ENCODE measurements at places on chromosomes 7 and 10.

GRCh38 chr7:81926-82756, 110.2 kb upstream of the FAM20C start:
- no peak for DNase-seq

DNA sequence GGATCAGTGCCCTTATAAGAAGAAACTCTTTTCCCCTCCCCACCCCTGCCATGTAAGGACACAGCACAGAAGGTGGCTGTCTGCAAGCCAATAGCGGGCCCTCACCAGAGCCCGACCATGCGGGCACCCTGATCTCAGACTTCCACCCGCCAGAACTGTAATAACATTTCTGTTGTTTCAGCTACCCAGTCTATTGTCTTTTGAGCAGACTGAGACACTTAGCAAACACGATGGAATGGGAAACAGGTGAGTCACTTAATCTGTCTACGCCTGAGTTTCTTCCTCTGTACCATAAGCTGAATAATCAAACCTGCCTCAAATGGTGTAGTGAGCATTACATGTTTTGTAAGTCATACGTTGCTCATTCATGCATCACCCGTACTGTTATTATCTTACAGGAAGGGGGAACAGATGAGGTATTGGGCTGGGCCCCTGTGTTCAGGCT, 58.2 kb downstream of the STRA8 start:
- DNase-seq = no peak

- DNase-seq = no peak
Observed at GRCh38 chr7:74175340-74175739, 1.2 kb downstream of the EIF4H start.

DNA sequence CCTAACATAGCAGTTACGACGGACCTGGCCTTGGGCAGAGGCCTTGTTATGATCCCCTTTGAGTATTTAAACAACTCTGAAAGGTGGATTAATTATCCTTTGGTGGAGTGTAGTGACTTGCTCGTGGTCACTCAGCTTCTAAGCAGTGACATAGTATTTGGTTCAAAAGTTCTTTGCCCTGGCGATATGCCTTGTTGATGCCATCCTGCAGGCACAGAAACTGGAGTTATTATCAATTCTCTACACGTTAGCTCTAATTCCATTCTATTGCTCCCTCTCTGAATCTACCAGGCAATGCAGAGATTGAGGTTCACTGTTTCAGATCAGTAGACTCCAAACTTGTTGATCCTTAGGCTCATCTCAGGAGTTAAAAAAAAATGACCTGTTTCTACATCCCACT, 32.5 kb upstream of the ELMO1 start:
- no peak for DNase-seq

DNA sequence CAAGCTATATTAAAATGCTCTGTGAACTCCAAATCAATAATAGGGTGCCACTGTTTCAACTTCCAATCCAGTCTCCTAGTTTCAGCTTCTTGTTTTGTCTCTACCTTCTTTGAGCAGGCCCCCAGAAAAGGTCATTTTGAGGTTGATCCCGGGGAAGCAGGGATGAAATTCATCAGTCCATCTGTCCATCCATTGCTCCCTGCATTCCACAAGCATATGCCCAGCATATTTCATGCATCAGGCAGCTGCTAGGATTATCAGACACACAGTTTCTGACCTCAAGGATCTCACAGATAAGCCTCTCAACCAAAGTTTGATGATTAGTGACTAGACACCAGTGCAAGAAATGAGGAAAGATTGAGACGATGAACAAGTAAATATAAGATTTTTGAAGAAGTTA, 186.6 kb upstream of the PDE1C start:
- no peak for DNase-seq

DNA sequence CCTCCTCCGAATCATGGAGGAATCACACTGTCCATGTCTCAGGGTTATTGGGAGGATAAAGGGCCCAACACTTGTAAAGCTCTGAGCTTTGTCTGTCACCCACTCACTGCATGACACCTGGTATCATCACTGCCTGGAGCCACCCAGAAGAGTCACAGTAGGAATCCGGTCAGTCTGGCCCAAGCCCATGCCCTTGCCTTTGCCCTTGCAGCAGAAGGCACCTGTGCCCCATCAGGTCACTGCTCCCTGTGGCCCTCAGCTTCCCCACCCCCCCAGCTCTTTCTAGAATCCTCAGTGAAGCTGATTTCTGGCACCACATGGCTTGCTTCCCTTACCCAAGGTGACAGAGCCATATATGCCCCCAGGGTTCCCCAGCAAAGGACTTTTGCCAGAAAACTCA, 14.4 kb downstream of the LDB3 start:
- DNase-seq = no peak

DNA sequence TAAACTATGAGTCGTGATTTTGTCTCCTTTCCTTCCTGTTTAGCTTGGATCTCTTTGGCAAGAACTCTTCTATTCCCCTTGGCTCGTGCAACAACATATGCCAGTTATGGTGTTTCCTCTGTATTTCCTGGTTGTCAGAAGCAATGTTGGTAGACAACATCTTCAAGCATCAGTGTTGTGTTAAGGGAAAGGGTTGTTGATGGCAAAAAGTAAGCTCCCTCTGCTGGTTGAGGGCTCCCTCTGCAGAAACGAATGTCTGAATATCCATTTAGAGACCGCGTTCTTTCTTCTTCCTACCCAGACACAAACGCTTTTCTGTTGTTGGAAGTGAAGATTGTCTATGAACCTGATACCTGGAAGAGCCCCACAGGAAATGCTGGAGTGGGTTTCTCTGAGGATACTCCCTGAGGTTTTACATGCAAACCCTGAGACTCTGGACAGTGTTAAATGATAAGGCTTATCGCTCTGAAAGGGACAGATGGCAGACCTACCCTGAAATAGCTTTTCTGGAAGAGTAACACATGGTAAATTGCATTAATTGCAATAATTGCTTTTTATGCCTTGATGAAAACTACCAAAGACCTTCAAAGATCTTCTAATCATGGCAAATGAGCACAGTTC, 23.5 kb upstream of the C1QL3 start:
- DNase-seq = no peak

- no peak for DNase-seq
Observed at GRCh38 chr7:46026741-46027140, 105.7 kb upstream of the IGFBP3 start.

DNA sequence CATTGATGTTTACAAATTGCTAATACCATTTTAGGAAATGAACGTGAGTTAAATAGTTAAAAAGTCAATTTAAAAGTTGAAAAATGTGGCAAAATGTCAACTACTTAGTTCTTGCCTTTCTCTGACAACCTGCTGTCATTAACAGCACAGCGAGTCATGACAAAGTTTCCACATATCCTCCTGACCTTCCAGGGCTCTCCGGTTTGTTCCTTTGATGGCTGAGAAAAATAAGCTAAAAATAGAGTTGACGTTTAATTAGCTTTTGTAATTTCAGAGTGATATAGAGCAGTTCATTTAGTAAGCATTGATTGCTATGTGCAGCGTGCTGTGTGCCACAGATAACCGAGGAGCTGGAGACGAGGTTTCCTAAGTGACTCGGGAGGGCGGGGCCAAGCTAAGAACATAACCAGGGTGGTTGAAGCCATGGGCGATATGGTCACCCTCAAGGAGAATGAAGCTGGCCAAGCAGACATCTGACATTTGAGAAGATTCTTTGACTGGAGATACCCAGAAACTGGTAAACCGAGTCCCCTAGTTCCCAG, 47.9 kb downstream of the OGDH start:
- DNase-seq = no peak

DNA sequence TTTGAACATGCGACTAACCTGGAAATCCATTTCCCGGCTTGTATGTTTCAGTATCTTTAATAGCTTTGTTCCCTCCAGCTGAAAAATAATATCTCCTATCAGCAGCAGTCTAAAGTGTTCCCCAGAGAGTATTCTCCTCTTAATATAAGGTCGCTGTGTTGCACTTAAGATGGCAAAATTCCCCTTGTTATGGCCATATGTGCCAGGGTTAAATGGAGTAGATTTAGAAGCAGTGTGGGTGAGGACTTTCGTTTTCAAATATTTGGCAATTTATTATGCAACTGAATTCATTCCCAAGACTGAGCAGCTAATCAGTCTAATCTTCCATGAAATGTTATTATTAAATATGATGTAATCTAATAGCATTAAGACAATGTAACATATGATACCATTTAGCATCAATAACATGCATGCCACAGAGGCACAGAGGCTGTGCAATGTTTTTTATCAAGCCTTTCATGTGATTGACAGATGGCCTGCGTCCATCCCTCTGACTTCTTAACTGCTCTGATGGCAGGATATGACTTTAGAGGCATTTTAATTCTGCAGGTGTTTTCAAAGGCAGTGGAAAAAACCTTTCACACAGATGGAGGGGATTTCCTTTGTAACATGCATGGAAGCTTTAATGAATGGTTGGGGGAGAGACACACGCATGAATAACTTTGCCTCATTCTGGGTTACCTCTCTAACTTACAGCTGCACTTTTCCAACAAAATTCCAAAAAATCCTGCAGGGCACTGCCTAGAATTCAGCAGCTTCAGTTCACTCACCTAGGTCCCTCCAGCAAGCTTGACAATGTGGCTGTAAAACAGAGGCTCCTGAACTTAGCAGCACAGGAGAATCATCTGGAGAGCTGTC, 55.1 kb upstream of the ZPBP start:
- no peak for DNase-seq

DNA sequence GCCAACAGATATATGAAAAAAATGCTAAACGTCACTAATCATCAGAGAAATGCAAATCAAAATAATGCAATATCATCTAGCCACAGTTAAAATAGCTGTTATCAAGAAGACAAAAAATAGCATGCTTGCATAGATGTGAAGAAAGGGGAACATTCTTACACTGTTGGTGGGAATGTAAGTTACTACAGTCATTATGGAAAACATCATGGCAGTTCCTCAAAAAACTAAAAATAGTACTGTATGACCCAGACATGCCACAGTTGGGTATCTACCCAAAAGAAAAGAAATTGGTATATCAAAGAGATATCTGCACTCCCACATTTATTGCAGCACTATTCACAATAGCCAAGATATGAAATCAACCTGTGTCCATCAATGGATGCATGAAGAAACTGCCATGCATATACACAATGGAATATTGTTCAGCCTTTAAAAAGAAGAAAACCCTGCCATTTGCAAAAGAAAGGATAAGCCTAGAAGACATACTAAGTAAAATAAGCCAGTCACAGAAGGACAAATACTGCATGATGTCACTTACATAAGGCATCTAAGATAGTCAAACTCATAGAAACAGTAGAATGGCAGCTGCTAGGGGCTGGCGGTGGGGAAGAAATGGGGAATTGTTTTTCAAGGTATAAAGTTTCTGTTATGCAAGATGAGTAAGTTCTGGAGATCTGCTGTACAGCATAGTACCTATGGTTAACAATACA, 107.0 kb downstream of the PTPN20 start:
- no peak for DNase-seq

- peak; percentile 54 for DNase-seq
Observed at GRCh38 chr7:127253281-127254162, 781 bp upstream of the GRM8 start.

GRCh38 chr10:125967533-125967932, 71.2 kb downstream of the FANK1 start:
- no peak for DNase-seq

- no peak for DNase-seq
Observed at GRCh38 chr10:69481305-69481704, 30.0 kb downstream of the TSPAN15 start.

- DNase-seq = no peak
Observed at GRCh38 chr10:91162050-91162494, 58.4 kb upstream of the PCGF5 start.

DNA sequence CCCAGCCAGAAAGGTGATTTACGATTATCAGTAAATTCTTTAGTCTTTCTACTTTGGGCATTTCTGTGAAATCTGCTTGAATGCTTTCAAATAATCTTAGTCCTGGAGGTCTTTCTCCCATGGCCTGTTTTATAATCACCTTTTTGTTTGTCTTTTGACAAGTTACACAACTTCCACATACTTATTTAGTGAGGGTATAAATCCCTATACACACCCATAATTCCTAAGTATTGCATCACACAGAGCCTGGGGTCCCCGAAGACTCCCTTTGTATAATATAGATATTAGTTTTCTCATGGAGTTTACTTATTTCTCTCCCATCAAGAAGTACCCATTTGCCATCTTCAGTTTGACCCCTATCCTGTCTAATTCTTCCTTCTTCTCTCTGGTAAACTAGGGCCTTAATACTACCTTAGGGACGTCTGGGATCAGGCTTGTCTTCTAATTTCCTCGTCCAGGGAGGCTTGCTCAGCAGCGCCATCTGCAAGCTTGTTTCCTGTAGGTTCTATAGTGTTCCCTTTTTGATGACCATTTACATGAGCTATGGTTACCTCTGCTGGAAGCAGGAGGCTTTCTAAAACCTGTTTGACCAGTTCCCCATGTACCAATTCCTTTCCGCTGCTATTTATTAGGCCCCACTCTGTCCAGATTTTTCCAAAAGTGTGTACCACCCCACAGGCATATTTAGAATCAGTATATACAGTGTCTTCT, 8.1 kb downstream of the DNAH11 start:
- DNase-seq = no peak

GRCh38 chr10:98231417-98231816, 36.6 kb downstream of the LOXL4 start:
- no peak for DNase-seq

DNA sequence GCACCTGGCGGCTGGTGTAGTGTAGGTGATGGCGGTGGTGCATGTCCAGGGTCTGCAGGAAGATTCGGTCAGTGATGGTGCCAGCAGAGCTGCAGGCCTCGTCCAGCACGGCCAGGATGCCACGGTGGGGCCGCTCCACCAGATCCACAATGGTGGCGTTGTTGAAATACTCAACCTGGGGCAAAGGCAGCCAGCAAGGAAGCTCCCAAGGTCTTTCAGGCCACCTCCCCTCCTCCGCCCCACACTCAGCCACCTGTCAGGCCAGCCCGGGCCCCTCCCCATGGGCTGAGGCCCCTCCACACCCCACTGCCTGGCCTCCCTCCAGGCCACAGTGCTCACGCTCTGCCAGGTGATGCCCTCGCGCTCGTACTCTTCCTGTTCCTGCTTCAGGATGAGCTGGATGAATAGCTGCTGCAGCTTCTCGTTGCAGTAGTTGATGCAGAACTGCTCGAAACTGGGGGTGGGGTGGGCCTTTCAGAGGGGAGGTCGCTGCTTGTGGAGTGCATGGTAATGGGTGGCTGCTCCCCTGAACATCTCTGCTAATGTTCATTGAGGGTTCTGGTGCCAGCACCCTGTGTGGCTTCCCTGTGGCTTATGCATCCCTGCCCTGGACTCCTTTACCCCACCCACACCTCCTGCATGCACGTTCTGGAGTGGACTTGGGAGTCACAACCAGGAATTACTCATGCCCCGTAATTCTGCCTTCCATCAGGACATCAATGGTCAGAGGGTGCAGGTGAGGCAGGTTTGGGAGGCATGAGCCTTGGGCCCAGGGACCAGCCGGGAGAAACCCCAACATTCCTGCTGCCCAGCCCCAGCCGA, 8.9 kb downstream of the MYO1G start:
- DNase-seq = no peak

GRCh38 chr10:127135844-127136577, 60.4 kb downstream of the INSYN2A start:
- DNase-seq = no peak
